ENCODE measurements at places on chromosomes 5 and 9. TPM values are rescaled to one million over a fixed set of nuclear protein-coding genes. Genes with fewer than 3 reads are reported as not detected.

Gene GABRA6
- not detected for total RNA-seq

Gene CARTPT
- 39.4 TPM for total RNA-seq

GRCh38 chr5:91225848-91226686, 157.1 kb downstream of the ARRDC3 start:
- no peak for DNase-seq

- DNase-seq, result no peak
These were observed 264.6 kb downstream of the NR3C1 start for GRCh38 chr5:143138839-143139238.

DNA sequence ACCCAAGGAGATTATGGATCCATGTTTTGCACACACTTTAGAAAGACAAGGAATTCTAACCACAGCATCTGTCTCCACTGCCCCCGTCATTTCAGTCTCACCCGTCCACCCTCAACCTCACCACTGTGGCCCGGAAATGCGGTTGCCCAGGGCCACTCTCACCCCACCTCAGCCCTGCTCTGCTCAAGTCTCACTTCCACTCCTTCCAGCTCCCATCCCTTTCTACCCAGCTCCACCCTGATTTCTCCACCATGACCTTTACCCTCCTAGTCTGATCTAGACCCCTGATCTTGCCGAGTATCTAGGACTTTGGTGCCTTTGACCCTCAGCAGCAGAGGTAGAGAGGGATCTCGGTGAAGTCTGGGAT, 7.2 kb upstream of the KCNIP1 start:
- DNase-seq, result no peak

DNA sequence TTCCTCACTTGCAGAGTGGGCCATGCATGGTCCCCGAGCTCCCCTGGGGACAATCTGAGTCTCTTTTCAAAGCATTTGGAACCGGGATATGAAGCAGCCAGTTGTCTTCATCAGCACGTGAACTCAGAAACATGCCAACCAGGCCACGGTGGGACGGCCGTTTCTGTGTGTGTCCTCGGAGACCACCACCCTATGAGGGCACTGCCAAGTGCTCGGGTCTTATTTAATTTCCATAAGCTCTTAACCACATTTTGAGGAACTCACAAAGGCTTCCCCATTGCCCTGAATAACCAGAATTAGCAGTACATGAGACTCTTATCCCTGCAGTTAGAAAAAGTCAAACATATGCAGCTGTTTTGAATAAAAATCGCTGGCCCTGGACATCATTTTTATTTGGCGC, 60.1 kb downstream of the OTULIN start:
- no peak for DNase-seq

GRCh38 chr5:73387601-73388305, 60.8 kb downstream of the FOXD1 start:
- DNase-seq, result no peak

All from thoracic aorta (tissue), 2 donors.